ENCODE measurements at places on chromosomes 1 and 21. TPM values are rescaled to one million over a fixed set of nuclear protein-coding genes. Genes with fewer than 3 reads are reported as not detected.

The GPN2 gene
- total RNA-seq: 32.6 TPM

GRCh38 chr1:64956010-64956640 is 10.2 kb downstream of the JAK1 start:
- no peak overlapping the region for H3K4me3 ChIP-seq
- H3K4me1 ChIP-seq: no peaks in the 10 kb centered on the region
- H3K36me3 ChIP-seq: no peaks in the 10 kb centered on the region
- no peaks in the 10 kb centered on the region for H3K27me3 ChIP-seq
- no peak overlapping the region for H3K27ac ChIP-seq

The CFHR2 gene
- total RNA-seq: not detected

The PALMD gene
- total RNA-seq: not detected

The GPR3 gene
- total RNA-seq: 3.6 TPM

DNA sequence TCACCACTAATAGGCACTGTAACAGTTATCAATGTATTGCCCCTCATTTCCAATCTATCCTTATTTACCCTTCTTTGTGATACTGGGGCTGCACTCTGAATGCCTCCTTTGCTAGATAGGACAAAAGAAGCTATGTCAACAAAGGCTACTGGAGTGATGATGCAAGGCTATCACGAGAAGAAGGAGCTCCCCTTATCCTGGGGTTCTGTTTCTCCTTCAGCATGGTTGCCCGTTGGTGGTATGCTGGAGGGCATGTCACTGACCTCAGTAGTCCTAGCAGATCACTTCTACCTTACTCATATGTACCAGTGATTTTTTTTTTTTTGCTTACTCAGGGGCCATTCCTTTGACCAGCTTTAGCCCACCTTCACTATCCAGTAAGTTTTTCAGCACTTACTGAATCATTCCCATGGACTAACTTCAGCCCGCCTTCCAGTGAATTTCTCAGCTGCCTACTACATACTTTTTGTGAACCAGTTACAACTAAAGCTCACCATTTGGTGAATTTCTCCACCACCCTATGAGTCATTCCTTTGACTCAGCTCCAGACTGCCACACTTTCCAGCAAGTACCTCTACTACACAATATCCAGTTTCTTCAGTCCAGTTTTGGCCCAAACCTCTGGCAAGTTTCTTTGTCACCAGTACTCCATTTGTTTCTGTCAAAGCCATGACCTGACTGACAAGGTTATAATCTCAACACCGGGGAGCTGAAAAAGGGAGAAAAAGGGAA is 944.5 kb downstream of the KCNT2 start:
- H3K36me3 ChIP-seq: no peaks in the 10 kb centered on the region
- no peak overlapping the region for H3K4me3 ChIP-seq
- DNase-seq: no peak
- no peak overlapping the region for H3K27ac ChIP-seq
- no peaks in the 10 kb centered on the region for H3K27me3 ChIP-seq

DNA sequence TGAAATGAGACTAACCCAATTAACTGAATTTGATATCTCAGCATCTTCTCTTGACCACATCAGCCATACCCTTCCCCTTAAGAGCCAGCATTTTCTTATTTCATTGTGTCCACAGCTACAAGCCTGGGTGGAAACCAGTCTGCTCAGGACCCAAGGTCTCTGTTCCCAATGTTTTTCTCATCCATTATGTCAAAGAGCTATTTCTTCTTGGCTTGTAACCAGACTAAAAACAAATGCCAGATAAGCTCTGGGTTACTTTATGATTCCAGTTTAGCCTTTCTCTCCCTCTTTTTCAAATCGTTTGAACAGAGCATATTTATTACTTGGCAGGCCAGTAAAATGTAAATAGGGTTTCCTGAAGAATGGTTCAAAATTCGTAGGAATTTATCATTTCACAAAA is 109.3 kb upstream of the SPATA6 start:
- no peaks in the 10 kb centered on the region for H3K36me3 ChIP-seq
- H3K27ac ChIP-seq: no peak overlapping the region
- no peaks in the 10 kb centered on the region for H3K4me1 ChIP-seq
- H3K27me3 ChIP-seq: no peaks in the 10 kb centered on the region

The ADAMTS4 gene
- 0.15 TPM for total RNA-seq

- no peak for DNase-seq
- no peak within 1 kb of the TSS for H3K27ac ChIP-seq
- H3K4me3 ChIP-seq: no peak within 1 kb of the TSS
- no peaks in the 10 kb centered on the region for H3K36me3 ChIP-seq
- H3K4me1 ChIP-seq: no peaks in the 10 kb centered on the region
Measured at GRCh38 chr1:47232187-47232874, at the start of gene TAL1. TAL1 (minus strand) TSS chr1:47232225; CDS start chr1:47225888, 6,337 bp downstream.

- peak overlapping the region; percentile 48 for H3K4me3 ChIP-seq
- no peaks in the 10 kb centered on the region for H3K36me3 ChIP-seq
Measured at GRCh38 chr1:223887747-223888418, 42.1 kb upstream of the TP53BP2 start.

DNA sequence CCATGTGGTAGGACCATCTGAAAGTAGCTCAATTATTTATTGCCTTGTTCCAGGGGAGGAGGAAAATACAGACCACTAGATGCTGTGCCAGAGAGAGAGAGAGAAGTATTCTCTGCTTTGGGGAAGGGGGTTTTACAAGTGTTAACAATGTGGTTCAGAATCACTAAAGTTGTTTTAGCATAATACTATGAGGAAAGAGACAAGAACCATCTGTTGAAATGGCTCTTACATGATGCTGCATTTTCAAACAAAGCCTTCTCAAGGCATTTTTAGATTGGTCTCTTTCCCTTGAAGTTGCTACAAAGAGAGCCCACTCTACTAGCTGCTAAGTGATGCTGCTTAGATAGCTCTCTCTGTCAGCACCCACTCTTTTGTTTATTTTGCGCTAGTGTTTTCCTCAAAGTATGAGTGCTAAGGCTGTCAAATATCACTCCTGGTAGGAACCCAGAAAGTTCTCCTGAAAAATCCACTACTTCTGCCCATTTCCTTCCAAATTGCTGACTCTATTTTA is 255.1 kb downstream of the NFIA start:
- H3K4me3 ChIP-seq: no peak overlapping the region
- H3K27me3 ChIP-seq: no peaks in the 10 kb centered on the region
- H3K4me1 ChIP-seq: peaks cover 6% of the 10 kb centered on the region

DNA sequence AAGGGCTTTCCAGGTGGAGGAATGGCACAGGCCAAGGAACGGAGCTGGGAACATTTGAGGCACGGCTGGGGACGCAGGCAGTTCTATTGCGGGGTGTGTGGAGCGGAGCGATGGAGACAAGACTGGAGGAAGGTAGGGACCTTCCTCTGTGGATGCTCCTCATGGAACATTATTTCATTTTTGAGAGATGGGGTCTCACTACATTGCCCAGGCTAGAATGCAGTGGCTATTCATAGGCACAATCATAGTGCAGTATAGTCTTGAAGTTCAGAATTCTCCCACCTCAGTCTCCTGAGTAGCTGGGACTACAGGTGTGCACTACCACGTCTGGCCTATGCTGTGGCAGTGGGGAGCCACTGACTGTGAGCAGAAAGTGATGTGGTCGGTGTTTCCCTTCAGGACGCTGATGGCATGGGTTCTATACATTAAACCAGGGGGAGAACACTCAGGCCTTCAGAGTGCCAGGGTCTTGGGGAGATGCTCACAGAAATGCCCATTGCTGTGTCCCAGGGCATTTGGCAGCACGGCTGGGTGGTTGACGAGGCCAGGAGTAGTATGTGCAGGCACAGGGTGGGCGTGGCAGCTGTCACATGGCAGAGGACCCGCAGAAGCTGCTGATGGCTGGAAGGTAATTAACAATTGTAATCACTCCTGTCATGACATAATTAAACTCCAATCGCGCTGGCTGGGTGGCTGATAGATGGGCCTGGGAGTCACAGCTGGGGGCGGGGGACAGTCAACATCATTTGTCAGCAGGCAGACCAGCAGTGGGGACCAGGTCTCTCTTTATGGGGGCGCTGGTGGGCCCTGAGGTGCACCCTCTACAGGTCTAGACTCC is 40.8 kb upstream of the ACOT11 start:
- no peak overlapping the region for H3K4me3 ChIP-seq
- no peaks in the 10 kb centered on the region for H3K36me3 ChIP-seq
- H3K27me3 ChIP-seq: no peaks in the 10 kb centered on the region
- no peaks in the 10 kb centered on the region for H3K4me1 ChIP-seq

The LRRN2 gene
- not detected for total RNA-seq

- H3K27ac ChIP-seq: no peak overlapping the region
- no peaks in the 10 kb centered on the region for H3K27me3 ChIP-seq
- H3K36me3 ChIP-seq: no peaks in the 10 kb centered on the region
- H3K4me1 ChIP-seq: no peaks in the 10 kb centered on the region
- no peak for DNase-seq
Measured at GRCh38 chr1:102742426-102742825, 365.9 kb downstream of the COL11A1 start.

DNA sequence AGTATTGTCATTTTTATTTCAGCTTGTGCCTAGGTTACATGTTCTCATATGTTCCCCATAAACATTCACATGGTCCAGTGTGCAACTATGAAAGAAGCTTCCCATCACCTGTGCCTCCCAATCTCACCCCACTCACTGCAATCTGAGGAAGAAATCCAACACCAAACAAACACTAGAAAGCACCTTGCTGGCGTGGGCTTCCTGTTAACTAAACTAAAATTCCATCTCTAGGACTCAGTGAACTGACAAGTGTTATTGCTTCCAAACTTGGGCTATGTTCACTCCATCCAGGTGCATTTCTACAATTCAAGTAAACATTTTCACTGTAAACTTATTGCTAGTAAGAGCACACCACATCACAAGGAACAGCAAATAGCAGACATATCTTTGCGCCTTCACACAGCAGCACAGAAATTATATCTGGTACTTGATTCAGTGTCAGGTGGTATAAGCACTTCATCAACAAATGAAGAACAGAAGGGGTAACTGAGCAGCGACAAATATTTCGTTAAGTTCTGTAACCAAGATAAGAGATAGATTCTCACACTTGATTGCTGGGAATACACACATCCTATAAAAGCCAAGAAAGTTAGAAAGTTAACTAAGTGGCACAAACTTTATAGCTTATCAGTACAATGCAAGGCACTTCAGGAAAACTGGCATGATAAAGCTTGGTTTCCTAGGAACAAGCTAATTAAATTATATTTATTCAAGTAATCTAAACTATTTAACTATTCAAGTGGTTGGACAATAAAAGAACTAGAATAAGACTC is 8.9 kb upstream of the KCNJ15 start:
- no peak for DNase-seq
- H3K4me3 ChIP-seq: no peak overlapping the region
- no peaks in the 10 kb centered on the region for H3K36me3 ChIP-seq
- no peaks in the 10 kb centered on the region for H3K4me1 ChIP-seq

DNA sequence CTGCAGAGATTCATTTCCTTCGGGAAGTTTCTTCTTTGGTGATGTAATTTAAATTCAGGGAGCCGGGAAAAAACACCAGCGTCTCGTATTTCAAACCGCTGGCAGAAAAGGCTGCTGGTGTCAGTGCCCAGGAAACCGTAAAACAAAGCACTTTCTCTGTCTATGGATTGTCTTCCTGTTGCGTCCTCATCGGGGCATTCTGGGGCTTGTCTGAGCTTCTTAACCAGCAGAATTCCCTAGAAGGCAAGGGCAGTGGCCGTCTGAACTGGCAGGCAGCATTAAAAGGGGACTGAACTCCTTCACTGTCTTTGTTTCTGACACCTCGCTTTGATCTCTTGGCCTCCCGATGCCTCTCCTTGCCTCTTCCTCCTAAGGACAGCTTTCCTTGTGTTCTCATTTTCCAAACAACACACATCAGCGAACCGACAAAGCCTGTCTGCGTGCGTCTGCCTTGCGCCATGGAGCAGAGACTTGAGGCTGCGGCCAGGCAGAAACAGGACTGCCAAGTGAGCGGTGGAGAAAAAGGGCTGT is 391.6 kb upstream of the VAMP3 start:
- no peaks in the 10 kb centered on the region for H3K36me3 ChIP-seq
- no peak for DNase-seq
- no peaks in the 10 kb centered on the region for H3K27me3 ChIP-seq
- peaks cover 29% of the 10 kb centered on the region for H3K4me1 ChIP-seq
- no peak overlapping the region for H3K27ac ChIP-seq
- H3K4me3 ChIP-seq: no peak overlapping the region

The RASAL2 gene
- not detected for total RNA-seq

DNA sequence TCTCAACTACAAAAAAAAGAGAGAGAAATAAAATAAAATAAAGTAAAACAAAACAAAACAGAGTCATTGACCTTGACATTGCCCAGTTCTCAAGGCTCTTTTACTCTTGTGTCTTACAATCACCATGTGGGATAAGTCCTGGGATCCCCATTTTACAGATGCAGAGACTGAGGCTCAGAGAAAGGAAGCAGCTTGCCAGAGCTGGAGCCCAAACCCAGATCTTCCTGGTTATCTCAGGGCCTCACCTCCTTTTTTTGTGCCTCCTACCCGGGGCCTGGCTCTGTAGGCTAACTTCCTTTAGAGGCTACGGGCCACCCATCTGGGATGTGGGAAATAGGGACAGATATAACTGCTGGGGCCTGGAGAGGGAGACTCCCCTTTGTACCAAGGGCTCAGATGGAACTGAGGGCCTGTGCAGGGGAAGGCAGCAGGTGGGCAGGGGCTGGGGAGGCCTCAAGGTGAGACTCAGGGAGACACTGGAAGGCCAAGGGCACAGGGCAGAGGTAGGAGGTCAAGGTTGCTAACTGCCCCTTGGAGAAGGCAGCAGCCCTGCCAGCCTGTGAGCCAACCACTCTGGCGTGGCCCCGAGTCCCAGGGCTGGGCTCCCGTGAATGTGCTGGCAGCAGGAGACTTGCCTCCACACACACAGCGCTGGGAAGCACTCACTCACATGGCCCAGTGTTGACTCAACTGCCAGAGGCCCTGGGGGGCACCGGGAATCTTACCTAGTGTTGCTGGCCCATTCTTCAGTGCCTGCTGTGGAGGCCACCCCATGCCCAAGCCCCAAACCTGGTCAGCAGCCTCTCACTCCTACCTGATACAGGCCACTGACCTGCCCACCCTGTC is 6.5 kb upstream of the ECE1 start:
- H3K27me3 ChIP-seq: no peaks in the 10 kb centered on the region
- no peaks in the 10 kb centered on the region for H3K36me3 ChIP-seq
- peaks cover 92% of the 10 kb centered on the region for H3K4me1 ChIP-seq
- H3K4me3 ChIP-seq: no peak overlapping the region
- peak overlapping the region; percentile 98 for H3K27ac ChIP-seq

- no peaks in the 10 kb centered on the region for H3K4me1 ChIP-seq
- no peak overlapping the region for H3K4me3 ChIP-seq
- no peak overlapping the region for H3K27ac ChIP-seq
Measured at GRCh38 chr1:231668826-231669225, 42.2 kb downstream of the DISC1 start.

The TRAF3IP3 gene
- total RNA-seq: 1.6 TPM

- H3K4me3 ChIP-seq: no peak overlapping the region
- no peaks in the 10 kb centered on the region for H3K36me3 ChIP-seq
- H3K27ac ChIP-seq: no peak overlapping the region
Measured at GRCh38 chr1:230424391-230425251, 1.5 kb downstream of the PGBD5 start.

The SPATA21 gene
- total RNA-seq: 1.4 TPM

The LRRC71 gene
- not detected for total RNA-seq

DNA sequence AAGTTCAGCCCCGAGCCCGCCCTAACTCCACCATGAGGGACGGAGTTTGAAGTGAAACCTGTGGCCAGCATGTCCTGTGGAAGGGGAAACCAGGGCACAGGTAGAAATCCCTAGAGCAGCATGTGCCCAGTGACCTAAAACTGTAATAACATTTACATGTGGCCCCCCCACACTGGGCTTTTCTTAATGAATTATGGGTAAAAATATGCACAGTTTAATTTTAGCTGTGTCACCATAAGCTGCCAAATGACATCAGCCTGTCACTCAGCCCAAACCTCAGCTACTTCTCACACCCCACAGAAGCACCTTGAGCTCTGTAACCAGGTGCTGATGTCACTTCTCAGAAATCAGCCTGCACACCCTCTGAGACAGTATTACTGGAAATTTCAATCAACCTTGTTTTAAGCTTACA is 50.0 kb upstream of the SLC19A1 start:
- H3K4me1 ChIP-seq: peaks cover 23% of the 10 kb centered on the region
- no peak overlapping the region for H3K27ac ChIP-seq
- no peak overlapping the region for H3K4me3 ChIP-seq
- peak; percentile 74 for DNase-seq
- no peaks in the 10 kb centered on the region for H3K27me3 ChIP-seq
